Body of pancreas (tissue), 4 donors: ENCODE measurements at places on chromosomes 16 and 17. TPM values are rescaled to one million over a fixed set of nuclear protein-coding genes. Genes with fewer than 3 reads are reported as not detected.

The DNAH2 gene
- total RNA-seq: 0.66 TPM

GRCh38 chr16:12350945-12351344 lies 374.4 kb downstream of the SNX29 start:
- DNase-seq: no peak
- no peak overlapping the region for H3K4me3 ChIP-seq
- H3K4me1 ChIP-seq: peaks cover 5% of the 10 kb centered on the region
- no peak overlapping the region for H3K27ac ChIP-seq

- no peak overlapping the region for H3K4me3 ChIP-seq
- no peak overlapping the region for H3K27ac ChIP-seq
- DNase-seq: no peak
These were observed 20.7 kb downstream of the ADAP2 start for GRCh38 chr17:30942308-30943079.

DNA sequence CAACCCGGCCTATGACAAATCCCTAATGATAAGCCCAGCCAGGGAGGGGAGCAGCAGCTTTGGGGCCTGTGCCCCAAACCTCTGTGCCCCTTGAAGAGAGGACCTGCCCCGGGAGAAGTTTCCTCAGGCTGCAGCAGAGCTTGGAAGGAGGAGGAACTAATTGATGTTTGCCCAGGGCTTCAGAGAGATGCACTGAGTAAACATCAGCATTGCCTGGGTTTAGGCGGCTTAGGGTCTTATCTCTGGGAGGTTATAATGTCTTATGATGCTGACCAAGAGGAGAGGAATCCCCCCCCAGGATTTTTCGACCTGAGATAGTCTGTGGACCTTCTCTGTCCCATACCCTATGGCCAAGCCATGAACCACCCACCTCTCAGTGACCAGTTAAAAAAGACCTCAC lies 148.7 kb upstream of the SDK2 start:
- H3K4me1 ChIP-seq: peaks cover 3% of the 10 kb centered on the region
- DNase-seq: no peak
- no peaks in the 10 kb centered on the region for H3K36me3 ChIP-seq
- H3K27ac ChIP-seq: no peak overlapping the region
- H3K27me3 ChIP-seq: no peaks in the 10 kb centered on the region
